ENCODE measurements at places on chromosomes 11 and 22.

DNA sequence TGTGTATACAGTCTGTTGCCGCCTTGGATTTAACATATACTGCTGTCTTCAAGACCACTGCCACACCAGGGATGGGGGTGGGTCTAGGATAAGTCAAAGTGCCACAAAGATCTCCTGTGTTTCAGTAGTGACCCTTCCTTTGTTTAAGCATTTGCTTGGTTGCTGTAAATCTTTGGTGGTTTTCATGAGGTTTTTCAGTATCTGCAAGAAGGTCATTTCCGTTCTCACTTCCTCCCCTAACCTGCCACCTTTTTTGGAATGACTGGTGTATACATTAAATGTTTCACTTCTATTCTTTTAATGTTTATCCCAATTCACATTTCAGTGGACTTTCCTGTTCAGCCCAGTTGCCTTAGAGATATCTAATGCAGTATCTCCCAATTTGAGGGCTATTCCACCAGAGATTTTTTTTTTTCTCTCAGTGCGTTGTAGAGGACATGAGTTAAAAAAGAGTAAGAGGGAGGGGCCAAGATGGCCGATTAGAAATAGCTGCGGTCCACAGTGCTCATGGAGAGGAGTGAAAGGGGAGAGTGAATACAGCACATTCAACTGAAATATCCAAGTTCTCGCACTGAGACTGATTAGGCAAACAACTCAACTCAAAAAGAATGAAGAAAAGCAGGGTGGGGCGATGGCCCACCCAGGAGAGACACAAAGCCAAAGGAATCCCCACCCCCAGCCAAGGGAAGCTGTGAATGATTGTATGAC, 43.2 kb downstream of the USP47 start:
- peak; percentile 11 for DNase-seq

- DNase-seq, result no peak
These were observed 89.7 kb upstream of the SHISAL1 start for GRCh38 chr22:44402196-44403111.

DNA sequence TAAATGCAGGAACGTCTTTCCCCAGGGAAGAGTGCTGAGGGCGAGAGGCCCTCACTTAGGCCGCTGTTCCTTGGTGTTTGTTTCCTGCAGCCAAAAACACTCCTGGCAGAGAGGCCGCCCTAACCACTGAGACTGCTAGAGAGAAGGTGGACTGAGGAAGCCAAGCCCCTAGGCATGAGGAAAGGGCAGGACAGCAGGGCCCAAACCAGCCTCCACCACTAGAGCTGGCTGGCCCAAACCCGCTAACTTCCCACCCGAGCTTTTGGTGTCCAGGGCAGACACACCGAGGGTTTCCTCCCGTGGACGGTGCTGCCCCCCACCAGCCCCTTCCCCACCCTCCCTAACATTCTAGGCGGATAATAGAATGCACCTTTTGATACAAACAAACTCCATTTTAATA, 6.0 kb downstream of the FGF19 start:
- DNase-seq, result no peak

GRCh38 chr11:121389651-121390050, 62.5 kb upstream of the SORL1 start:
- DNase-seq, result no peak
